ENCODE measurements at places on chromosomes 1 and 21.

DNA sequence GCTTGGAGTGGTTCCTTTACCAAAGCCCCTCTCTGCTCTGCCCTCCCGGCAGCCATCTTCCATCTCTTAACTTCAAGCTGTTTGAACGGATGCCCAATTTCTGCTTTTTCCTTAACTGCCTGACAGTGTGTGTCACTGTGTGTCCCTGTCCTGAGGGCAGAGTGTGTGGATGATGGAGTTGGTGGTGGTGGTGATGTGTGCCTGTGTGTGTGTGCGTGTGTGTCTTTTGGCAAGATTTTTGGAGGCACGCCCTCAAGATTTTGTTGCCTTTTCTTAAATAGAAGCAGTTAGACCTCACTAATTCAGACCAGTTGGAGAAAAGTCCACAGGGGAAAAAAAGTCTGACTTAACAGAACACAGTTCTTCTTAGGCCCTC is 30.3 kb downstream of the SERTAD4 start:
- DNase-seq: no peak

DNA sequence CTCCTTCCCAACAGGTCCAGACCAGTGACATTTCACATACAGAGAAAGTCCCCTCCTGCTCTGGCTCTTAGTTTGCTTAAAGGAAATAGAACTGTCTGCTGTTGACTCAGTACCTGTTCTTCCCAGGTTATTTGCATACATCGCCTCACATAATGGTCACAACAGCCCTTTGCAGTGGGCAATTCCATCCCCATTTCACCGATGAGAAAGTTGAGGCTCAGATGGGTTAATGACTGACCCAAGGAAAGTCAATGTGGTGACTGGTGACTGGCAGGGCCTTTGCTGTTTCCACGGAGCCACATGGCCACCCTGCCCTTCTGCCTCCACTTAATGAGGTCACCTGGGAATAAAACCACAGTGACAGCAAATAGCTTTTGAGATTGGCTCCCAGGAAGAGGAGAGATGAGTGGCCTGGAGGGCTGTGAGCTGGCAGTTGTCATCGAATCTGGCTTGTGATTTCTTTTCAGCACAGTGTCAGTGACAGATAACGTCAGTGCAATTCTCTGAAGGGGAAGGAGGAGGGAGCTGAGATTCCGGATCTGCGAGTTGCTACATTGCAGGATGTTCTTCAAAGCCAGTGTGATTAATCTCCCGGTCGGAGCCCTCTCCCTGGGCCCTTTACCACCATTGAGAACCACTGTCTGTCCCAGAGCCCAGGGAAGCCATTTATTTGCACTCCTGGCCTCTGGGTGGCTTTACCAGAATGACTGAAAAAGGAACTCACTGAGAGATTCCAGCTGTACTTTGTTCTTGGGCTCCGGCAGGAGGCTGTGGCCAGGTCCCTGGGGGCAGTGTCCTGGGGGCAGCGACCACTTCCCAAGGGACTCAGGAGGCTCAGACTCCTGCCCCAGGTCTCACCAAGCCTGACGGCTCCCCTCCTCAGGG is 117.2 kb downstream of the CNIH3 start:
- DNase-seq: no peak

- DNase-seq: no peak
Observed at GRCh38 chr1:191696354-191696753, 461.9 kb upstream of the RGS18 start.

GRCh38 chr1:5989286-5989605 is 3.0 kb downstream of the NPHP4 start:
- no peak for DNase-seq

DNA sequence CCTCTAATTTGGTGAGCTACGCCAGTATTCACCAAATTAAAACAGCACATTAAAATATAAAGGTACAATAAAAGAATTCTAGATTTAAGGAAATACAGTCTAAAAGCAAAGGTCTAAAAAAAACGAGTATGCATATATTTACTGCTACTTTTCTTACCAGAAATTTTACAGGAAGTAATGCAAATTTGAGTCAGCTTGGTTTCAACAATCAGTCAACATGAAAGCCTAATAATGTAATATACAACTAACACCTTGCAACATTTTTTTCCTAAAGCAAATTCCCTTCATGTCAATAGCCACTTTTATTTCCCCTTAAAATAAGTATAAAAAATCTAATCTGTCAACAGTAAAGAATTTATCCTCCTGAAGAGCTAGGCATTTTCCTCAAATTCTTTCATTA is 11.9 kb downstream of the PTP4A2 start:
- DNase-seq: peak; percentile 36

- DNase-seq: no peak
Observed at GRCh38 chr1:189103956-189104355, 1373.7 kb downstream of the BRINP3 start.

GRCh38 chr1:82091729-82092128 is 291.0 kb downstream of the ADGRL2 start:
- no peak for DNase-seq

- no peak for DNase-seq
Observed at GRCh38 chr1:116104667-116105066, 6.5 kb upstream of the MAB21L3 start.

- DNase-seq: no peak
Observed at GRCh38 chr21:22575165-22575584, 1577.0 kb downstream of the NCAM2 start.

DNA sequence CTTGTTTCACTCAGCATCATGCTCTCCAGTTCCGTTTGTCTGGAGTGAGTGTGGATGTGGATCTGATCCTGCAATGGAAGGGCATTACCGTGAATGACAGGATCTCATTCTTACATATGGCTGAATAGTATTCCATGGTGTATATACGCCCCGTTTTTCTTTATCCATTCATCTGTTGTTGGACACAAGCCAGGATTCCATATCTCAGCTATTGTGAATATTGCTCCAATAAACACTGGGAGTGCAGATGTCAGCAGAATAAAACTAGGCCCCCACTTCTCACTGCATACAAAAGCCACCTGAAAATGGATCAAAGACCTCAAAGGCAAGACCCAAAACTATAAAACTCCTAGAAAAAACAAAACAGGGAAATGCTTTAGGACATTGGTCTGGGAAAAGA is 120.3 kb upstream of the TMPRSS2 start:
- no peak for DNase-seq

- no peak for DNase-seq
Observed at GRCh38 chr1:201357636-201358348, 19.7 kb downstream of the TNNT2 start.

- no peak for DNase-seq
Observed at GRCh38 chr1:55635856-55636255, 420.7 kb upstream of the USP24 start.

DNA sequence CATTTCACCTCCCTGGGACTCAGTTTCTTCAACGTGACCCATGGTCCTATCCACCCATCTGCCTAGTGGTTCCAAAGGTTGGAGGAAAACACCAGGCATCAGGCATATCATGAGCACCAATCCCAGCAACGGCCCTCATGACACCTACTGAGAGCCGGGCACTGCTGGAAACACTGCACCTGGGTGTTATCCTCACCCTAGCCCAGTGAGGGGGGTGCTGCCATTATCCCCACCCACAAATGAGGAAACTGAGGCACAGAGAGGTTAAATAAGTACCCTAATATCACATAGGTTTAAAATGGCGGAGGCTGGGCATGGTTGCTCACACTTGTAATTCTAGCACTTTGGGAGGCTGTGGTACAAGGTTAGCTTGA is 206.9 kb downstream of the MATN1 start:
- no peak for DNase-seq

DNA sequence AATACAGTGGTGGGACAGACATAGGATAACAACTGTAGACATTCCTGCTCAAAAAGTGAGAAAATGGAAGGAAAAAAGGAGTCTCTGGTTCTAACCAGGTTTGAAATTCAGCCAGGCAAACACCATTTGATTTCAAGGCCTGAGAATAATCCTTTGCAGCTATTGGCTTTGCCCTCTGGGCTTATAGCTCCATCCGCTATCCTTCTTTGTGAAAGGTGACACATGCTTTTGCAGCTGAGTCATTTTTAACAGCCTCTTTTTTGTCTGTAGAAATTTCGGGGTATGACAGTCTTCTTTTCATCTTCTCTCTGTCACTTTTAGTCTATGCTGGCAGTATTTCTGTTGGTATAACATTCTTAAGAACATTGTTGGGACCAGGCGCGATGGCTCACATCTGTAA is 16.2 kb downstream of the SDHC start:
- no peak for DNase-seq

GRCh38 chr21:31744182-31744800 is 12.4 kb upstream of the SCAF4 start:
- no peak for DNase-seq

GRCh38 chr1:234892642-234893041 is 236.0 kb downstream of the TOMM20 start:
- DNase-seq: no peak

GRCh38 chr1:22870201-22870871 is 102.3 kb downstream of the LACTBL1 start:
- no peak for DNase-seq

DNA sequence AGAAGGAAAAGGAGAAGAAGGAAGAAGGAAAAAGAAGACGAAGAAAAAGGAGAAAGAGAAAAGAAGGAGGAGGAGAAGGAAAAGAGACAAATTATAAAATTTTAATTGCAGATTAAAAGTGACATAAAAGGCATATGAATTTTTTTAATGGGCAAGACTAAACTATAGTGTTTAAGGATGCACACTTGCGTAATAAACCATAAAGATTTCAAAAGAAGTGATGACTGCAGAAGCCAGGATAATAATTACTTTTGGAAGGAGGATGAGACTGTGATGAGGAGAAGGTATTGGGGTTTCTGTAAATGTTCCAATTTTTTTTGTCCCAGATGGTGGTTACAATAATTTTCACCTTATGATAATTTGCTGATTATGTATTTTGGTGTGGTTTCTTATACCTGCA is 243.1 kb upstream of the PKN2 start:
- no peak for DNase-seq

DNA sequence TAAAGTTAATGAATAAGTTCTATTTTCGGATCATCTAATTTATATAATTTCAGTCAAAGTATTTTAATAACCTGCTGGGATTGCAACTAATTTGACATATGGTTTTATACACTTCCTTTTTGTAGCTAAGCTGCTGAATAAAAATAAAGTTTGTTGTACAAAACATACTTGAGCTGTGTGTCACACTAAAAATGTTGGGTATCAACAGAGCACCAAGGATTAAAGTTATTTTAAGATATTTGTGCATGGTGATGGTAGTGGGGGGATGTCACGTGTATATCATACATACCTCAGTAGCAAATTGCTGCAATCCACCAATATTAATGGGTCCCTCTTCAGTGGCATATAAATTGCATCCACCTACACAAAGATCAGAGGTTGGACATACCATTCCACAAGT is 199.6 kb downstream of the DPYD start:
- DNase-seq: no peak

GRCh38 chr1:22641906-22642636 is 1.4 kb upstream of the C1QC start:
- DNase-seq: peak; percentile 65

DNA sequence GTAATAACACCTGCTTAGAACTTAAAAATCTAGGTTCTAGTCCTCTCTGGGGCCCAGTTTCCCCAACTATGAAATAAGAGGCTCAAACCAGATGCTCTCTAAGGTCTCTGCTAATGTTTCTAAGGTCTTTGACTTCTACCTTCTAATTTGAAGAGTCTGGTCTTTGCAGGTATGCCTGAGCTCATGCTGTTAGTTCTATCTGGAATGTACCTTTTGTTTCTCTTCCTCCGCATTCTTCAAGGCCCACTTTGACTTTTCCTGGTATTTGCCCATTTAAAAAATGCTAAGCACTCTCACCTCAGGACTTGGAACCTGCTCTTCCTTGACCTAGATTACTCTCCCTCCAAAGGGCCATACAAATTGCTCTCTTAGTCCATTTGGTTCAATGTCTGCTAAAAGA is 13.5 kb downstream of the SLC35D1 start:
- no peak for DNase-seq

Measured in CD4-positive, alpha-beta T cell treated with Interleukin-17A for 1 hour (primary cell).